ENCODE measurements at places on chromosomes 11 and 22.

DNA sequence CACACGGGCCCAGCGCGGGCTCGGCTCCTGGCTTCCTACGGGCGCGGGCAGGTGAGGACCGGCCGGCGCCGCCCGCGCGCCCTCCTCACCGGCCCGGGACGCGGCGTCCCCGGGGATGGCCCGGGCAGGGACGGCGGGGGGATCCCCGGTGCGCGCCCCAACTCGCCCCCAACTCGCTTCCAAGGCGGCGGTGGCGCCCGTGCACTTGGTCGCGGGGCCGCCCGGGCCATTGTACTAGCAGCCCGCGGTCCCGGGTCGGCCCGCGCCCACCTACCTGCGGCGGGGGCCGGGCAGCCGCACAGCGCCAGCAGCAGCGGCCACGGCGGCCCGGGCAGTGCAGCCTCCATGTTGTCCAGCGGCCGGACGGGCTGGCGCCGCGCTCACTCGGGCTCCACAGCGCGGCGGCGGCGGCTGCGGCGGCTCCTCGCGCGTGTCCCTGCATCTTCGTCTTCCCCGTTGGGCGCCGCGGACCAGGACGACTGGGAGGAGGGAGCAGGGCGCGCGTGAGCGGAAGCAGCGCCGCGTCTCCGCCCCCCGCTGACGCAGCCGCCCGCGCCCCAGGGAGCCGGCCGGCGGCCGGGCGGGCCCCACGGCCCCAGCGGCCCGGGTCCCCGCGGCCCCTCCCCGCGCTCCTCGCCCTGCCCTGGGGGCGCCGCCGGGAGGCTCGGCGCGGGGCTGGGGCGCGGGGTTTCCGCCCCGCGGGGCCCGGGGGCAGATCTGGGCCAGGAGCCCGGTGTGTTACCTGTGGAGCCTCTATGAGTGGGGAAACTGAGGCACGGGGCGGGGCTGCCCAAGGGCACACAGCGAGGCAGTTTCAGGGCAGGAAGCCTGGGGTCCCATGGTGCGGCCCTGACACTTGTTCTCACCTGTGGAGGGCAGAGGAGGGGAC lies 159.3 kb upstream of the GRK3 start:
- peak; percentile 70 for DNase-seq

DNA sequence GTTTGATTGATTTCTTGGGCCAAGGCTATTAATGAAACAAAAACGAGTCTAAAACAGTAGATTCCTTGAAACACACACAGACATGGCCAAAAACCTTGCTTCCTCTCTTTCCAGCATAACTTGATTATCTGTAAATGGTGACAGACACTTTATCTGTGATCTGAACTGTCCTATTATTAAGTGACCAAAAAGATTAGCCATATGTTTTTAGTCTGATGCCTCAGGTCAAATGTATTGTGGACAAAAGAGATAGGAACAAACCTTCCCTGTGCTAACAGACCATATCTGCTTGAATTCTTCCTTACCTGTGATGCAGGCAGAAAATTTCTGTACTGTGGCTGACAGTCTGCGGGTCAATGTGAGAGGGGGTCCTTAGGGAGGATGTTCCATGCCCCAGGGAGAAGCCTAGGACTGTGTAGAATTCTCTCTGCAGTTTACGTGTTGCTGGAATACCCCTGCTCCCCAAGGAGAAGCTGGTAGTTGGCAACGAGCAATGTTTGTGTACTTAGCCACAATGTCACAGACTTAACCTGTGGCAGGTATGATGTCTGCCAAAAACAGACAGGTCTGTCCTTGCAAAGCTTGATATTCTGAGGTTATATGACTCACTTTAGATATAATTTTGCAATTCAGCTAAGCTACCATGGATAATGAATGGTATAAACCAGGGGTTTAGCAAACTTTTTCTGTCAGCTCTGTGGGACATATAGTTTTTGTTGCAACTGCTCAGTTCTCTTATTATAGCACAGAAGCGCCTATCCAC lies 31.2 kb downstream of the C11orf71 start:
- DNase-seq = no peak

- DNase-seq = no peak
Observed at GRCh38 chr11:117022526-117022925, 75.7 kb downstream of the SIK3 start.

DNA sequence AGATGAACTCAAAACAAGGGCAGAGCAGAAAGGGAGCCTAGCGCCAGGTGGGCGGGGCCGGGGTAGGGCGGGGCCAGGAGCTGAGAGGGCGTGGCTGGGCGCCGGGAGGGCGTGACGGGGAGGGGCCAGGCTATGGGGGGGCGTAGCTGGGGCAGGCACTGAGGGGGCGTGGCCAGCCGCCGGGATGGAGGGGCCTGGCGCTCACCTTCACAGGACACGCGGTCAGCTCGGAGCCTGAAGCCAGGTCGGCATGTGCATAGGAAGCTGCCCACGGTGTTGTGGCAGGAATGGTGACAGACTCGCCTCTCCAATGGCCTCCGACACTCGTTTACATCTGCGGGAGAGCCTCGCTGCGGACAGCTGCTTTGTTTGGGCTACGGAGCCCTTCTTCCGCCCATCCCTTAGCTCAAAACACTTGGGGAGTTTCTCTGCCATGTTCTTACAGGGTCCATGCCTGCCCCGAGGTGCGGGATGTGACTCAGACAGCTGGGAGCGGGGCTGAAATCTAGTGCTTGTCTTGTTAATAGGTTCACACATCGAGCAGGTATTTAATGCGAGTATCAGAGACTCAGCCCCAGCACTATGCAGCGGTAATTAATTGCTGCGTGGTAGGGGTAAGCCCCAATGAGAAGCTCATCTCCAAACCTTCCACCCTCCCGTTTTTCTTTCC lies 13.4 kb downstream of the VWCE start:
- peak; percentile 17 for DNase-seq

DNA sequence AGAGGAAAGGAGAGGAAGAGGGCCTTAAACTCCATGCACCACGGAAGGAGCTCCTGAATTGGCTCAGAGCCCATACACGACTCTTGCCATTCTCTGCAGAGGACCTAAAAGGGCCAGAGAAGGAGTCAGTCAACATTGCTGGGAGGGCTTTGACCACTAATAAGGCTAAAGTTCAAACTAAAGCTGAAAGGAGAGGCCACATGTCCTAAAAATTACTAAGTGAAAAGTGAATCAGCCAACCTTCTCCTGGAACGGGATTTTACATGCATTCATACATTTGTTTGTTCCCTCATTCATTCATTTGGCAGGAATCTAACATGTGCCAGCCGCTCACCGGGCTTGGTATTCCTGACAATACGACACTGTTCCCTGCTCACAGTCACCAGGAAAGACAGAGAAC lies 10.5 kb downstream of the CLMP start:
- peak; percentile 44 for DNase-seq

DNA sequence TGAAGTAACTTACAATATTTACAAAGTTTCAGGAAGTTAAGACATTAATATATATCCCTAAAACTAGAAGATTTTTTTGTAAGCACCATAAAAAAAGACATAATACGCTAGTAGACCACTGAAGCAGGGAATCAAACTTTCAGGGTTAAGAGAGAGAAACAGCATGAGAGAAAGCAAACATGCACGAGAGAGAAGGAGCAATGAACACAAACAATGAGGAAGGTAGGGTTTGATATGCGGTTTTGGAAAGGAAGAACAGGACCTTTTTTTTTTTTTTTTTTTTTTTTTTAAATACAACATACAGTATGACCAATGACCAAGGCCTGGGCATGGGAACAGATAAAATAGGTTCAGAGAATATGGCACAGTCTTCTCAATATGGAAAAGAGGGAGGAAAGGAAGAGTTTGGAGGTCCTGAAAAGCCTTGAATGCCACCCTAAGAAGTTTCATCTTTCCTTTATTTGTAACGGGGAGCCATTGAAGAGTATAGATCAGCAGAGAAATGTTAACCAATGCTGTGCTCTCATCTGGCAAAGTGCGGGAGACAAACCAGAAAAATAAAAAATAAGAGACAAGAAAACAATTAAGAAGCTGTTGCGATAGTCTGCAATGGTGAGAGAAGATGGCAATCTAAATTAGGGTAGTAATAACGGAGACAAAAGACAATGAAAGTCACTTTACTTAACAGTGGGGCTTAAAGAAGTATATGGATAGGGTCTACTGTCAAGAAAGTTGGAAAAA lies 101.0 kb downstream of the USP35 start:
- DNase-seq = no peak

DNA sequence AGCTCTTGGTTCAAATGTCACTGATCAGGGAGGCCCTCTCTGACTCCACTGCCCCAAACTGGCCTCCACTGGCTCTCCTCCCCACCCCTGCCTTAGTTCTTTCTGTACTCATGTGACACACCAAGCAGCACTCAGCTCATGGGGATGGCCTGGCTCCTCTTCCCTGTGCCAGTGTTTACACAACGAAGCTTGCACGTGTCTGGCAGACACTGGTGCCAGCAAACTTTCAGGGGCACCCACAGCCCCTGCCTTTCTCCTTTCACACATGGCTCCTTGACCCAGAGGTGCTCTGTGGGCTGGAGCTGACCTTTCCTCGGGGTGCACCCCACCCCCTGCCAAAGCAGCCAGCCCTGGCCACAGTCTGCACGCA lies 37.6 kb upstream of the PARVG start:
- no peak for DNase-seq

DNA sequence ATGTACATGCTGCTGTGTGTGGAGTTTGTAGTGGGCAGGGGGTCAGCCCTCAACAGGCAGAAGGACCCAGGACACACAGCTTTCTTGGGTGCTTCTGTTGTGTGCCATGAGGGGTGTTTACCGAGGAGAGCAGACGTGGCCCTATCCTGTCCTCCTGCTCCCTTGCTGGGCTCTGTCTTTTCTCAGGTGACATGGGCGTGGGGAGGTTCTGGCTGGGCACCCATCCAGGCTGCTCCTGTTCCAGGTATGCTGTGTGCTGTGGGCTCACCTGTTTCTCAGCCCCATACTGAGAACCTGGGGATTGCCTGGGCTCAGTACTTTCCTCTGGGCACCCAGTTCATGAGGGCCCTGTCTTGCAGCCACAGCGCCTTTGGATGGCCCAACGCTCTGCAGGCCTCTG lies 23.3 kb downstream of the MICALL1 start:
- DNase-seq = no peak

DNA sequence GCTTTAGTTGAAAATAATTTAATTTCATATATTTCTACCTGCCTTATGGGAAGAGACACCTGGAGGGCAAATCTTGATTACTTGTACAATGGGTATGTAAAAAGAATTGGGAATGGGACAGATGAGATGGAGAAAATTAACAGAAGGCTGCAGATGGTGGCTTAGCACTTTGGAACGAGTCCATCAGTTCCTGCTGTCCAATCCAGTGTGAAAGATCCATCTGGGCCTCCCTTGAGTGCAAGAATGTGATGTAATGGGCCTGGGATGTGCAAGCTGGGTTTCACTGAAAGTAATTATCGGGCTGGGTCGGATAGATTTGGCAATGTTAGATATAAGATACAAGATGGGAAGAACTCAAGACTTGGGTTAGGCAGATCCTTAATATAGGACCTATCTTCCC lies 42.0 kb downstream of the CECR2 start:
- DNase-seq = no peak

GRCh38 chr22:48477031-48477721 lies 1350.5 kb downstream of the BRD1 start:
- no peak for DNase-seq

- DNase-seq = no peak
Observed at GRCh38 chr11:22339611-22340010, 1.4 kb downstream of the SLC17A6 start.

- no peak for DNase-seq
Observed at GRCh38 chr11:32116668-32117067, 25.8 kb downstream of the RCN1 start.

- DNase-seq = no peak
Observed at GRCh38 chr11:131851964-131852755, 481.7 kb downstream of the NTM start.

- peak; percentile 77 for DNase-seq
Observed at GRCh38 chr11:128831174-128832120, 35.6 kb downstream of the KCNJ1 start.

DNA sequence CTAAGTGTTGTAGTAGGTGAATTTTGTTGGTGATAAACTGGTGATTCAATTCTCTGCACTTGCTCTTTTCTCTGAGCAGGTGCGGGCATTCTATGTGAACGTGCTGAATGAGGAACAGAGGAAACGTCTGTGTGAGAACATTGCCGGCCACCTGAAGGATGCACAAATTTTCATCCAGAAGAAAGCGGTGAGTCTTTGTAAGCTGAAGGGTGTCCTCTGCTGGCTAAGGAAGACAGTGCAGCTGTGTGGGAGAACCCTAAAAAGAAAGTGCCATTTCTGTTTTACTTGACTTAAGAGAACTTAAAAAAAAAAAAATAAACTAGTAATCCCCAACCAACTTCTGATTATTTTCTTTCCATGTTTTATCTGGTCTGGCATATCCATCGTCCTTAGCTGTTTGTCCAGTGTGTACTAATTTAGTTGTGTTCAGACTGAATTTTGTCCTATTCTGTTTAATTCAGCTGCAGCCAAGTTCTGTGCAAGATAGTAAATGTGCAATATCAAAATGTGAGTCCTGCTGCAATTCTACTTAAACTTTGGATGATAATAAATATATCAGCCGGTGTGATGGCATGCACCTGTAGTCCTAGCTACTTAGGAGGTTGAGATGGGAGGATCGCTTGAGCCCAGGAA lies 29.6 kb downstream of the CAT start:
- peak; percentile 30 for DNase-seq
